Common myeloid progenitor, CD34-positive (primary cell): ENCODE measurements at places on chromosomes 7 and 10.

DNA sequence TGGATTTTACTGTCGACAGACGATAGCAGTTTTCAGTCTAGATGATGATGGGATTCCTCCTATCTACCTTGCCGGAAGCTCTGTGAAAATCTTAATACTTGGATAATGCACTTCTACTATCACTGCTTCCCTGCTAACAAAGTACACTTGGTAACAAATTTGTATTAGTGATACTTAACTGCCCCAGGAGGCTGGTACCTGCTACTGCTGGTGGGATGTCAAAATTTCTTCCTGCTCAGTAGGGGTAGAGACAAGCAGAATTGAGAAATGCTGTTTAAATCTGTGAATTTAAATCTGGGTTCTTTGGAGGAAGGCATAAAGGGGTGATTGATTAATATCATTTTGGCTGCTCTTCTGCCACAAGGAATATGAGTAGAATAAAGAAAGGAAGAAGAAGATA lies 99.8 kb upstream of the STRIP2 start:
- H3K4me1 ChIP-seq: no peaks in the 10 kb centered on the region
- H3K27me3 ChIP-seq: no peaks in the 10 kb centered on the region
- DNase-seq: no peak
- no peak overlapping the region for H3K27ac ChIP-seq
- no peaks in the 10 kb centered on the region for H3K36me3 ChIP-seq

- no peaks in the 10 kb centered on the region for H3K36me3 ChIP-seq
- no peak overlapping the region for H3K4me3 ChIP-seq
- H3K4me1 ChIP-seq: no peaks in the 10 kb centered on the region
These were observed 84.0 kb upstream of the TMEM248 start for GRCh38 chr7:66837007-66837406.

DNA sequence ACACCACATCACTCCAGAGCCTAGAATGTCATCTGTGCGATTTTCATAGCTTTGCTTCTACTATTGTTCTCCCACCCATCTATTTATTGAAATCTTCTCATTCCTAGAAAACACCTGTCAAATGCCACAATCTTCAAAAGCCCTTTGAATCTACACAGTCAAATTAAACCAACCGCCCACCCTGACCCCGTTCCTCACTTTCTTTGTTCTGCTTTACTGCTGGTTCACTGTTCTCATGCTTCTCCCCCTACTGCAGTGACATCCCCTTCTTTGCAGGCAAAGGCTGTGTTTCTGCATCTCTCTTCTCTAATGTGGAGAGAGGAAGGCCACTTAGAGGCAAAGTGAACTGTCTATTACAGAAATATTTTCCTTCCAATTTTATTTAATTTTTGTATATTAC lies 152.4 kb upstream of the NEBL start:
- no peak for DNase-seq
- no peaks in the 10 kb centered on the region for H3K36me3 ChIP-seq
- no peaks in the 10 kb centered on the region for H3K27me3 ChIP-seq
- H3K27ac ChIP-seq: no peak overlapping the region

DNA sequence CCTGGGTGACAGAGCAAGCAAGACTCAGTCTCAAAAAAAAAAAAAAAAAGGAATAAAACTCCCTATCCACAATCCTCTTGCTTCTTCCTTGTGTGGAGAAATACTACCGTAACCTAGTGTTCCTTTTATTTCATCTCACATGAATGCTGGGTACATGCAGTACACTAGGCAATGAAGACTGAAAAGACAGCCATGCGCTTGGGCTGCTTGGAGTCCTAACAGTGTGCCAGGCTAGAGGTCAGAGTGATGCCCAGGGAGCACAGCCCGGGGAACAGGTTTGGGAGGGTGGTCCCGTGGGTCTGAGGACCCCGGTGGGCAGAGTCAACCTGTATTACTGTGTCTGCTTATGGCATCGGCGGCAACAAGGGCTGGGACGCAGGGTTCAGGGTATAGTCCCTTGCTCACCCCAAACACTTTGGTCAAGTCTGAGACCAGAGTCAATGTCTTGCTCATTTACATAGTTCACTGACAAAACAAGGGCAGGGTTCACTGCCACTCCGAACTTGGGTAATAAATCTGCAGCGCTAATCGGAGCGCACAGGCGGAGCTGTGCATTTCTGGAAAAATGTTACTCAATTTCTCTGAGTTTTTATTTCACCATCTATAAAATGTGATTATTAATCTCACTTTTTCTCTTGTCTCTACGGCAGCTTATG lies 118.0 kb downstream of the CLEC2L start:
- H3K27ac ChIP-seq: no peak overlapping the region
- DNase-seq: no peak
- peaks cover 6% of the 10 kb centered on the region for H3K36me3 ChIP-seq

- H3K27me3 ChIP-seq: no peaks in the 10 kb centered on the region
- H3K27ac ChIP-seq: peak overlapping the region; percentile 88
- peaks cover 2% of the 10 kb centered on the region for H3K4me1 ChIP-seq
- DNase-seq: no peak
- peak overlapping the region; percentile 77 for H3K4me3 ChIP-seq
These were observed 573 bp downstream of the PMPCB start for GRCh38 chr7:103297837-103298179.

DNA sequence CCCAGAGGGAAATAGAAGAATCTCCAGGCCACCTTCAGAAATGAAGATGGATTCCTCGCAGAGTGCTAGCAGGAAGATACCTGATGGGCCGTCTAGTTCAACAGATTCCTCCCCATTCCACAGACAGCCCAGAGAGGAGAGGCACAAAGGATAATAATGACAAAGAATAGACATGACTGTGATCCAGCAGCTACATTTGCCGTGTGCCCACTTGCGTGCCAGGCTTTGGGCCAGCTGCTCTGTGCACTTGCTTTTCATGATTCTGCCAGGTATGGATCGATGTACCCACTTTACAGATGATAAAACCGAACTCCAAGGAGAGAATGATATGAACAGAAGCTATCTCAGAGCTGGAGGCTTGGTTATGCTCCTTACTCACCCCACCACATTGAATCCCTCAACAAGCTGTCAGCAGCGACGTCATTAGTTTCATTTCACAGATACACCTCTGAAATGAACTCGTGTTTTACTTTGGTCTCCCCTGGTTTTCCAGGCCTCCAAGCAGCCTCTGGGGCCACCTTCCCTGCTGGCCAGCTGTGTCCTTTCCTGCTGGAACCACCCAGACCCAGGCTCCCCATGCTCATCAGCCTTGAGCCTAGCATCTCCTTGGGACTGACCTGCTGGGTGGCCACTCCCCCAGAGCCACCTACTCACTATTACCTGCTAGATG lies 11.9 kb upstream of the WDFY4 start:
- H3K4me3 ChIP-seq: no peak overlapping the region
- DNase-seq: no peak
- H3K4me1 ChIP-seq: peaks cover 13% of the 10 kb centered on the region
- no peaks in the 10 kb centered on the region for H3K27me3 ChIP-seq
- no peaks in the 10 kb centered on the region for H3K36me3 ChIP-seq

DNA sequence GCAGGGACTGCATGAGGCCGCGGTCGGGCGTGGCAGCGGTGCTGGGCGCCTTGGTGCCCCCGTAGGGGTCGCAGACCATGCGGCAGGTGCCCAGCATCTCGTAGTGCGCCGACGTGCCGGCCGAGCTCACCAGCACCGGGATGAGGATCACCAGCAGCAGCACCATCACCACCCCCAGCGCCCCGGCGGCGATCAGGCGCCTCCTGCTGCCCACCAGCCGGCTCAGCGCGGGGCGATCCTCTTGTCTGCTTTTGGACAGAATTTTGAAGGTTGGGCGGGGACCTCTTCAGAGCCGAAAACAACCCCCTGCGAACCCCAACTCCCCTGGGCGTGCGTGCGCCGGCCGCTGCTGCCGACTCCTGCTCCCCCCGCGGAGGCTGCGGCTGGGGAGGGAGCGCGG lies 779 bp downstream of the C1QL3 start:
- H3K4me3 ChIP-seq: peak overlapping the region; percentile 67
- peaks cover 8% of the 10 kb centered on the region for H3K4me1 ChIP-seq
- no peaks in the 10 kb centered on the region for H3K36me3 ChIP-seq
- no peak overlapping the region for H3K27ac ChIP-seq
- H3K27me3 ChIP-seq: peaks cover 51% of the 10 kb centered on the region
- peak; percentile 64 for DNase-seq

GRCh38 chr10:17756557-17757217 lies 4.7 kb downstream of the TMEM236 start:
- H3K36me3 ChIP-seq: no peaks in the 10 kb centered on the region
- peak; percentile 81 for DNase-seq
- H3K27ac ChIP-seq: no peak overlapping the region
- H3K4me3 ChIP-seq: no peak overlapping the region
- peaks cover 8% of the 10 kb centered on the region for H3K4me1 ChIP-seq
- no peaks in the 10 kb centered on the region for H3K27me3 ChIP-seq
